Right ventricle myocardium inferior (tissue), 1 donor: ENCODE measurements at places on chromosomes 7 and 10.

DNA sequence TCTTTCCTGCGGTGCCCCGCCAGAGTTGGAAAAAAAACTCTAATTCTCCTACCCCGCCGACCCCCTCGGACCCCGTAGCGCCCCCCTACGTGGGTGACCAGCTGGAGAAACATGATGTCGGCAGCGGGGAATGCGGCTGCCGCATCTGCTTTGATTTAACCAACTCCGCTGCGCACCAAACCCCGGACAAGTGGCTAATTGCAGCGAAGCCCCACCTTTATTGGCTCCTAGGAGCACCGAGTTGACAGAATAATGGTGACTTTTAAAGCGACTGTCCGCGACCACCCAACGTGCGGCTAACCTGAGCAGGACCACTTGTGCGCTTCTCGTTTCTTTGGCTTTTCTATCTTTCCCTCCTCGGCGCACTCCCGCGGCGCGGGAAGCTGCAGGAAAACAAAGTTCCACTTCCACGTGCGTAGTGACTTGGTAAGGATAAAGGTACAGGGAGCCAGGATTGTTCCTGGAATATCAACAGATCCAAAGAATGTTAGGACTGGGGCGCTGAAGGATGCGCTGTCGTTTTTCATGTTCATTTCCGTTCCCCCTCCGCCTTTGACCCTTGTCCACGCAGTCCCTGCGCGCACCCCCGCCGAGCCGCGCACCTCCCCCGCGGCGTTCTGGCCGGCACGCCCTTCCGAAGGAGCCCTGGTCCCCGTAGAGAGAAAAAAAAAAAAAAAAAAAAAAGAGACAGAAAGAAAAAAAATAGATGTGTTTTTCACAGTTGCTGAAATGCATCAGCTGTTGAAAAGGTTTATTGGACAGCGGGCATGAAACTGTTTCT, 1.4 kb downstream of the WNT16 start:
- no peak for DNase-seq

GRCh38 chr7:121023194-121023593, 34.7 kb downstream of the CPED1 start:
- no peak for DNase-seq

- no peak for DNase-seq
These were observed 63.6 kb downstream of the CCDC186 start for GRCh38 chr10:114110174-114110972.

- DNase-seq = no peak
These were observed 77.7 kb upstream of the GPR26 start for GRCh38 chr10:123588386-123588914.

GRCh38 chr7:137006293-137006692, 137.8 kb downstream of the CHRM2 start:
- DNase-seq = no peak

DNA sequence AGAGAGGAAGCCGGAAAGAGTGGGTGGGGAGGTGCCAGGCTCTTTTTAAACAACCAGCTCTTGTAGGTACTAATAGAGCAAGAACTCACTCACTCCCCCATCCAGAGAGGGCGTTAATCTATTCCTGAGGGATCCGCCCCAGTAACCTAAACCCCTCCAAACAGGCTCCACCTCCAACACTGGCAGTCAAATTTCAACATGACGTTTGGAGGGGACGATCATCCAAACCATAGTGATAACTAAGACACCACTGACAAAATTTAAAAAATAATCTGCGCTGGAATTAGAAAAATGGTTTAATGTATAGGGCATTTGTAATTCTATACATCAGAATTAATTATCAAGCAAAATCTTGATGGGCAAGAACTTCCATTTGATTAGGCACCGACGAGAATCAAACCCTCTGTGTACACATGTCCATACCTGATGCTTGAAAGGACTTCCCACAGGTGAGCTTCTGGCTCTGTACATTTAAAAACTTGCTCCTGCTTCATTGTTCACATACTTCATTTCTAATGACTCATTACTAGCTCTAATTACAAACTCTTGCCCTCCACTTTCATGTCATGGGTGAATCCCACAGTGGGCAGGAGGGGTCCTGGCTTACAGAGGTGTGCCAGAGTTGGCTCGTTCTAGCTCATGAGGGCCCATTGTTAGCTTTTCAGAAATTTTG, 20.6 kb upstream of the KDM7A start:
- DNase-seq = no peak

DNA sequence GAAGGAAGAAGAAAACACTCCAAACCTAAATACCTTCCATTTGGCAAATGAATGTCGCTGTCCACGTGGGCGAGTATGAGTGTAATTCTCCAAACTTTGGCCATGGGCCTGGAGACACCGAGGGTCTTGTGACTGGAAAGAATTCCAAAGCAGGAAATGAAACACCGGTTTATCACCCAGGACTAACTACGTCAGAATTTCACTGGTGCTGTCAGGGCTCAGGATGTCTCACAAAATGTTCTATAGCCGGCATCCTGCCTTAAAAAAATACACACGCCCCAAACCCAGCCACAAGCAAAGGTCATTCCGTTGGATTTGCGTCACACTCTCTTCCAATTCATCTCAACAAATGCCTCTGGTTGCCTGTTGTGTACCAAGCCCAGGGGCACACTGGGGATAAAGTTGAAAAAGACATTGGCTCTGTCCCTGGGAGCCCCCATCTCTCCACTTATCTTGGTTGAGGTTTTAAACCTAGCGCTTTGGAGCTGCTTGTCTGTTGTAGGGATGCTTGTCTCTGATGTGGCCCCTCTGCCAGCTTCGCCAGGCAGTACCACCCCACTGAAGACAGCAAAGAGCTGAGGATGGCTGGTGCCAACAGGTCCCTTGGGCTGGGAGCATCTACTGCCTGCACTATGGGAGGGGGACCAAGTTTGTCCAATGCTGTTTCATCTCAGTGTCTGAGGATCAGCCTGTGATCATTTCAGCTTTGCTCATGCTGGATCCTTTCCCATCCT, 31.2 kb downstream of the GSTO2 start:
- no peak for DNase-seq

GRCh38 chr7:25864943-25865751, 286.9 kb upstream of the NFE2L3 start:
- DNase-seq = no peak

DNA sequence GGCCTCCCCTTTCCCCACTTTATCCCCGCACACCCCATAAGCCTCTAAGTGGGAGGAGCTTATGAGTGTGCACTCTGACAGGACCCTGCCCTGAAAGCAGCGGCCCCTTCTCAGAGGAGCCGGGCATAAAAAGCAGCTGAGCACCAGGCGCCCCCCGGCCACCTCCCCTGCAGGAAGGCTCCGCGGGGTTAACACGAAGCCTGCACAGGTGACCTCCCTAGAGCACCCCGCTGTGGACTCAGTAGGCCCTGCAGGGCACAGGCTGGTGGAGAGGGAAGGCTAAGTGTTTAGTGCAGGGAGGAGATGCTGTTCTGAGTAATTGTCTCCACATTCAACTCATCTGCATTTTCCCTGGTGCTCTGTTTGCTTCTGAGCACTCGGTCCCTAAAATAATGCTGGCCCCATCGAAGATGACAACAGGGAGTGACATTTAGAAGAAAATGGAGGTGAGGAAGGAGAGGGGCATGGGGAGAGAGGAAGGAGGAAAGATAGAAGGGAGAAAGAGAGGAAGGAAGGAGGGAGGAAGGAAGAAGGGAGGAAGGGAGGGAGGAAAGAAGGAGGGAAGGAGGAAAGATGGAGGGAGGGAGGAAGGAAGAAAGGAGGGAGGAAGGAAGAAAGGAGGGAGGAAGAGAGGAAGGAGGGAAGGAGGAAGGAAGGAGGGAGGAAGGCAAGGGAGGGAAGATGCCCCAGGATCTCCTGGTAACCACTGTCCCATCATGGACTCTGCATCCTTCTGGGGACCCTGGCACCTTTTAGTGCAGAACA, 25.4 kb upstream of the CNPY1 start:
- DNase-seq = no peak

GRCh38 chr7:27804139-27804538, 64.2 kb downstream of the TAX1BP1 start:
- DNase-seq = no peak

DNA sequence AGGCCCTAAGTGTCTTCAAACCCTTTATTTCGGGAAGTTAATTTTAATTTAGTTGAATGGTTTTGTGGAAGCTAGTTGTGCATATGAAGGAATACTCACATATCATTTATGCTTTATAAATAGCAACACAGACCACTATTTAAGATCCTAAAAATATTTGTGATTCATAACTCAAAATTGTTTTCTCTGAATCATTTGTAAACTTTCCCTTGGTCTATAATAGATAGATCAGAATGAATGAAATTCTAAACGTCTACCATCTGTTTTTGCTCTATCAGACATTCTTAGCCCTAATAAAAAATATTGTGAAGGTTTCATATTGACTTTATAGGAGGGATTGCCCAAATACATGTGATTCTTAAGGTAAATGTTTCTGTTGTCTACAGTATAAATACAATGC, 43.5 kb downstream of the LOXL4 start:
- DNase-seq = no peak

- DNase-seq = no peak
These were observed 72.1 kb upstream of the STARD3NL start for GRCh38 chr7:38105874-38106483.

DNA sequence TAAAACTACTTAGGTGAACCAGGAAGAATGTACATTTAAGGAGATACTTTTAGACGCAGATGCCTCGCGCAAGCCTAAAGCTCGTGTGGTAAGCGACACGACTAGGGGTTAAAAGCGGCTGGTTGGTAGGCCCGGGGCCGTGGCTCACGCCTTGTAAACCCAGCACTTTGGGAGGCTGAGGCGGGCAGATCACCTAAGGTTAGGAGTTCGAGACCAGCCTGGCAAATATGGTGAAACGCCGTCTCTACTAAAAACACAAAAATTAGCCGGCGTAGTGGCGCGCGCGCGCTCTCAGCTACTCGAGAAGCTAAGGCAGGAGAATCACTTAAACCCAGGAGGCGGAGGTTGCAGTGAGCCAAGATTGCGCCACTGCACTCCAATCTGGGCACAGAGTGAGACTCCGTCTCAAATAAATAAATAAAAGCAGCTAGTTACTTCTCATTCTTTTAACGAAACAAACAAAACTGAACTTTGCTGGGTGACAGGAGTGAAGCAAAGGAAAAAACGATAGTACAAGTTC, 879 bp downstream of the NUDT5 start:
- DNase-seq = no peak

DNA sequence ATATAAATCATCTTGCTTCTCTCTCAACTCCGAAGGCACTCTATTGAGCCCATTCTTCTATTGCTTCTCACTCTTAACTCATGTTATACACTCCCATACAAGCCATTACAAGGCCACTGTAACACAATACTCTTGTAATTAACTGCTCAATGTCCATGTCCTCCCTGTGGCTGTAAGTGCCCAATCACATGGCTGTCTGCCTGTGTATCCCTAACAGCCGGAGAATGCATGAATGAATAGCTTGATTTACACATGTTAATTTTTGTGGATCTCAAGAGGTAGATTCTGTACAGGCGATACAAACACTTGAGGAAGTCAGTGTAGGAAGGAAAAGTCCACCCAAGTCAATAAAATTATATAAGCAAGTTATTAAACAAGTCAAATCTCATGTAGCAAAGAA, 215.6 kb downstream of the DOCK4 start:
- no peak for DNase-seq

GRCh38 chr10:118036281-118036875, 10.4 kb downstream of the RAB11FIP2 start:
- no peak for DNase-seq

GRCh38 chr7:143936087-143937009, 1.3 kb downstream of the OR2F2 start:
- DNase-seq = no peak

DNA sequence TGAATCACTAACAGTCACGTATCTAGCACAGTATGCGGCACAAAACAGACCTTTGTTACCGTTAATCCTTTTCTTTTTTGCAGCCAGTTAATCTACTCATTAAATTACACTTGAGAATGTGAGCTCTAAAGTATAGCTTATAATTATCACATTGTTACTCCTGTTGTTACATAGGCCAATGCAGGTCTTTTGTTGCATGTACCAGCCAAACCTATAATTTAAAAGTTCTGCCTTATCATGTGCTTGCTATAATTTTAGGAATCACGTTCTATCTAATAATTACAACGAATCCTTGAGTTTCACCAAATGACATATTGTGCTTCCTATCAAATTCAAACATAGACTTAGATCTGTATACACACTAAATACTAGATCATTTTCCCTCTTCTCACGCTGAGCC, 245.1 kb downstream of the DGKI start:
- no peak for DNase-seq

GRCh38 chr7:44213877-44214388, 13.2 kb downstream of the YKT6 start:
- DNase-seq = no peak

- no peak for DNase-seq
These were observed 101.8 kb downstream of the SAMD9 start for GRCh38 chr7:93015779-93016481.

- no peak for DNase-seq
These were observed 274.7 kb upstream of the FZD8 start for GRCh38 chr10:35916791-35917190.

DNA sequence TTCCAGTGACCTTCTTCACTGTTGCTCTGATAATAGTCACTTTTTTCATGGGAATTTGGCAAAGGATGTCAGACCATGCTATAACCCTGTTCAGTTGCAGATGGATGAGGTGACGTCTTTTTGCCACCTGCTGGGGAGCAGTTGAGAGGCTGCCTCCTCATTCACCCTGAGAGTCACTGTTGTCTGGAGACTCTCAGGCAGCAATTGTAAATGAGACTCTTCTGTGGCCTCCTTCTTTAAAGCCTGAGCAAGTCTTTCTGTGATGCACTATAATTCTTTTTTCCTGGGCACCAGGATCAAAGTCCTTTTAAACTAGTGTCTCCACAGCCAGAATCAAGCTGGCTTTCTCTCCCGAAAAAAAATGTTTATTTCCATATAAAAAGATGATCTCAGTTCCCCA, 345.1 kb downstream of the ARL4A start:
- DNase-seq = no peak
